ENCODE measurements at places on chromosomes 5 and 9.

GRCh38 chr9:30127371-30127770 is 2257.1 kb upstream of the ACO1 start:
- no peak for DNase-seq

DNA sequence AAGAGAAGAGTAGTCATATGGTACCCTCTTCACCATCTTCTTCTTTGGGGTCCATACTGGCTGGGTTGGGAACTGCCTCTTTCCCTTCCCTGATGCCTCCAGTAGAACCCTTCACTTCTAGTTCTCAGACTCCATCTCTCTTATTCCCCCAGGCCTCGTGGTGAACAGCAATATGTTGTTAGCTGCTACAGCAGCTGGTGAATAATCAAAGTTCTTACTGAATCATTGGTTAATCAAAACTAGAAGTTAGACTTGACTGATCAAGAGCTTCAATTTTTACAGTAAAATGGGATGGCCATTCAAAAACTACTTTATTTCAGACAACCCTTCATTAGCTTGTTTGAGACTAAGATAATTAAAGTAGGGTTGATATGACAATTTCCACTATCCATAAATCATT is 190.9 kb upstream of the GNA14 start:
- no peak for DNase-seq

- DNase-seq, result no peak
Measured at GRCh38 chr9:115804206-115804605, 349.4 kb upstream of the PAPPA start.

DNA sequence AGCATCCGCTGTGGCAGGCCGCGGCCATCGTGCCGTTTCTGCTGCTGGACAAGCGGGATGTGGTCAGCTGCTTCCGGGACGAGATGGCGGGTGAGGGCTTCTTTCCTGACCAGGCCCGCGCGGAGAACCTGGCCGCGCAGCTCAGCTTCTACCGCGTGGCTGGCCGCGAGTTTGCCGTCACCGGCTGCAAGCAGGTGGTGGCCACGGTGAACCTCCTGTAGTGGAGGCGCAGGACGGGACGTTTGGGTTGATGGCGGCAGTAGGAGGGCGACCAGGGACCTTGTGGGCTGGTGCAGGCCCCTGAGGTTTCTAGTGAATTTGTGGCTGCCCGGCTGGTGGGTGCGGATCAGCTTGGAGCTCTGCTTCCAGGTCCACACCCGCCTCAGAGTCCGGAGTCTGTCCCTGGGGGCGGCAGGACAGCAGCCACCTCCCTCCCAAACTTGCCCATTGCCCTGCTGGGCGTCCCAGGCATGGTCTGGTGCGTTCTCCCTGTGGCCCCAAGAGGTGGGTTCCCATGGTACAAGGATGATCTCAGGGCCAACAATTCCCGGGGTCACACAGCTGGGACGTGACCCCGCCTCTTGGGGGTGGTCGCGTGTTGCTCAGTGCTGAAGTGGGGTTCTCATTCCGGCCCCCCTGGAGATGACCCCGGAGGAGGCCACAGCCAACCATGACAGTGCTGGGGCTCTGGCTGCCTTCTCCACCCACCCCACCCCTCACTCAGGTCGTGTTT is 2.4 kb downstream of the TOR4A start:
- DNase-seq, result no peak

DNA sequence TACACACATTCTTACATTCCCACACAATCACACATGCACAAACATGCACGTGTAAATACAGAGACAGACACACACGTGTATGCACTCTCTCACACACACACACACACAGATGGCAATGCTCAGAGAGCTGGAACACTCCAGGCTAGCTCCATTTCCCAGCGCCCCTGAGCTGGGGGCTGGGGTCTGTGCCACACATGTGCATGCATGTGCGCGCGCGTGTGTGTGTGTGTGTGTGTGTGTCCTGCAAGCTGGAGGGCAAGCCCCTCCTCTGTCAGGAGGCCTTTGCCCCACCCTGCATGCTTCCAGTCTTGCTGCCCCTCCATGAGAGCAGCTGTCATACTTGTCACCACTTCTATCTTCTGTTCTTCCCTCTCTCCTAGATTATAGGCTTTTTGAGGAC is 16.6 kb upstream of the S1PR3 start:
- no peak for DNase-seq

GRCh38 chr9:21684831-21685362 is 117.5 kb upstream of the MTAP start:
- DNase-seq, result no peak

DNA sequence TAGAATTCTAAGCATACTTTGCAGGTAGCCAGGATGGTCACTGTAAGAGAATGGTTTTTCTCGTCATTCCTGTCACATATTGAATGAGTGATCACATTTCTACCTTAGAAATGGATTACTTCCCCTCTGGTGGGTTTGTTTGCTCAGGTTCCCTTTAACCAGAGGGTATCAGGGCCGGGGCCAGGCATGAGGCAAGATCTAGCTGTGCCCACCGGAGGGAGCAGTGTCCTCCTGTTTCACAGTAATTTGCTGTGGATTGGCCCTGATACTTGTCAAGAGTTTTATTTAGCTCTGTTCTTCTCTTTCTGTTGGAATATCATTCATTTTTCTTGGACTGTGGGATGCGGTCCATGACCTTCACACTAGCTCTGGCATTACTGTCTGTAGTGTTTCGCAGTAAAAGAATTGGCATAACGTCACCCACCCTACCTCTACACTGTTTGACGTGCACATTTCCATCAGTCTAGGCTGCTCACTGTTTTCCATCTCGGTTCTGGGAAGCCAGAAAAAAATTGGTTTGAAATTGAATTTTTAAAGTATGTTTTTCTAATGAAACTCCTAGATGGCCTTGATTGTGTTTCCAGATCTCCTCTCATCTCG is 42.4 kb upstream of the ZBED3 start:
- DNase-seq, result no peak

- DNase-seq, result no peak
Measured at GRCh38 chr5:54272746-54273145, 37.6 kb downstream of the ARL15 start.

- DNase-seq, result no peak
Measured at GRCh38 chr5:172692981-172693380, 51.9 kb downstream of the NEURL1B start.

DNA sequence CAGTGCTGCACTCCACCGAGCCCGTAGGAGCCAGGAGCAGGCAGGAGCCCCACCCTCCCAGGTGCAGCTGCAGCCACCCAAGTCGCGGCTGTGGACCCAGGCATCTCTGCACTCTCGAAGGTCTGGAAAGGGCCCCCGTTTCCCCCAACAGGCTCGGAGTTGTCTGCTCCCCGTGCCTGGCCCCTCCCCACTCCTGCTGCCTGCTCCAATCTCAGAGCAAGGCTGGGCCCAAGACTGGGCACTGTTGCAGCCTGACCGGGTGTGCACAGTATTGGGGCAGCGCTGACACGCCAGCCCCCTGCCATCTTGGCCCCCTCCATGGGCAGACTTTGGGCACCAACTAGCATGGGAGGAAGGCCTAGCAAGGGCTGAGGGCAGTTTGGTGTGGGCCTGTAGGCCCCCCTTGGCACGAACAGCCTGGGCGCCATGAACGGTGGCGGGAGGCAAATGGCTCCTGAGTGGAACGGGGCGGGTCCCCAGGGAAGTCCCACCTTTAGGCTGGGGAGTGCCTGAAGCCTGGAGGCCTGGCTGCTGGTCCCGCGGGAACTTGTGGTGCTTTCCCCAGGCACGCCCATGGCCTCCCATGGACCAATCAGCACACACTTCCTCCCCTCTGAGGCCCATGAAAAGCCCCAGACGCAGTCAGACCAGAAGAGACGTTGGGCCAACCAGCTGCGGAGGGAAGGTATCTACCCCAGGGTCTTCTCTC is 60.4 kb downstream of the PSAT1 start:
- no peak for DNase-seq

DNA sequence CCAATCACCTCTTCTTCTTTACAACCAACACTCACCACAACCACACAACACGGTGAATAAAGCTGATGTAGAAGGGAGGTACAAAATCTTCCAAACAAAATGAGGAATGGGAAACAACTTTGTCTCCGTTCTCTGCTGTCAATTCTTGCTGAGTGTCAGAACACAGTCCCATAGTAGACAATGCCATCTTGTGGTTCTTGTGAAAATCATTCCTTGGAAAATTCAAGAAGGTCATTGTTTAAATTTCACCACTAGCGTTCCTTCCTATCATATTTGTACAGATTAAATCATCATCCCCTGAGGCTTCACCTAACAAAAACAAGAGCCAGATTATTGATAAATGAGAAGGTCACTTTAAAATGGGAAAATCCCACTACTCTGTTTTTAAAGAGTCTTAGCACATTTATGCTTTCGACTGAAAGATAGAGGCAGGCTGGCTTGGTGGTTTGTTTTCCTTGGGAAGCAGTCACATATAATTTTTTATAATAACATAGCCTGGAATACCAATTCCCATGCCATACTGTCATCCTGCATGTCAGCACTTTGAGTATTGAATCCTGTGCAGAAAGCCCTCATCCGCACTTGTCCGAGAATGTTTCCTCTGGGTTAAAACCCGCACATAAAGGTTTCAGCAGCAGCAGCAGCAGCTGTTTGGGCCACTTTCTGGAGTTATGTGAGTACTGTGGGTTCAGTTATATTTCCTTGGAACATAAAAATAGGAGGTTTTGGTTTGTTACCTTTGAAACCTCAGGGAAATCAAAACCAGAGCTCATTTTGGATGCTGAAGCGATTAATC is 395.0 kb upstream of the SMARCA2 start:
- no peak for DNase-seq

Measured in CD4-positive, alpha-beta T cell treated with Interleukin-12 subunit alpha and Interleukin-12 subunit beta, for 1 hour (primary cell).